ENCODE measurements at places on chromosomes 13 and 19.

DNA sequence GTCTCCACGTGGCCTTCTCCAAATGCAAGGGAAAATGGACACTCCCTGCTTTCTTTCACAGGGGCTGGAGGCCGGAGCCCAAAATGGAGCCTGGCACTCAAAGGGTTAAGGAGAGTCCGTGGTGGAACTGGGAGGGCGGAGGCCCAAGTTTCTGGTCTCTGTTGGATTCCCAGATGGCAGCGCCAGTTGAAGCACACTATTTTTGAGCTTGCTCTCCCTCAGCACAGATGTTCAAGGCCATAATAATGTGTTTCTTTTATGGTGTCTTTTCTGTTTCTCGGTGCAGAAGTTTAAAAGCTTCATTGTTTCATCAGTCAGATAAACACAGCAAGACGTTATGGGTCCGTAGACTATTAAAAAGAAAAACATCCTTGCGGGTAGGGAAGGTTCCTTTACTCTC is 67.6 kb downstream of the TNFRSF19 start:
- DNase-seq = no peak

- DNase-seq = no peak
These were observed 16.3 kb upstream of the TEX29 start for GRCh38 chr13:111304041-111304544.

GRCh38 chr19:52028027-52028779 is at the start of gene ZNF614:
Gene ZNF614, minus strand, starts transcription at chr19:52028379. Its CDS starts 2,634 bp downstream, at chr19:52025745.
- DNase-seq = peak; percentile 65

- DNase-seq = no peak
These were observed 62.1 kb downstream of the TM9SF2 start for GRCh38 chr13:99563404-99563803.

- no peak for DNase-seq
These were observed 250.0 kb downstream of the DNAJC15 start for GRCh38 chr13:43273362-43273761.

DNA sequence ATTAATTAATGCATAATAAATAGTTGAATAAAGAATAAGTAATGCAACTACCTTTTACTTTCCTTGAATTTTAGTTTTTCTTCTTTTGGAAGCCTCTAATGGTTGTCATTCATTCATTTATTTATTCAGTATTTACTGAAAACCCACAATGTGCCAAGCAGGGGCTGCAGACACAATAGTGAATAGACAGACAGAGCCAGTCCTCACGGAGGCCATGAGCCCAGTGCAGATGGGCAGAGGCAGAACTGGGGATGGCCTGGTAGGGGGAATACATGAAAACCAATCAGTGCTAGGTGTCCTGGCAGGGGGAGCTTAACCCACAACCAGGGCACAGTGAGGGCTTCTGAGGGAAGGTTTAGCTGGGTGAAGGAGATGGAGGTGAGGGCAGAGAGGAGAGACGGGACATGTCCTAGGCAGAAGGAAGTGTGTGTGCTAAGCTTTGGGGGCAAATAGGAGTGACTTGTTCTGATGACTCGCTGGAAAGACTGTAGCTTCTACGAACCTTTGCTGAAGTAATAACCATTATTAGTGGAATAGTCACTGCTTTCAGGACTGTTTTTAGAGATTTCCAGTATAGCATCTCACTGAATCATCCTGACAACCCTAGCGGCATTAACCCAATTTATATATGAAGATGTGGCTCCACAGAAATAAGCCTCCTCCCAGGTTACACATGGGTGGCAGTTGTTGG is 55.9 kb downstream of the ERCC5 start:
- no peak for DNase-seq

DNA sequence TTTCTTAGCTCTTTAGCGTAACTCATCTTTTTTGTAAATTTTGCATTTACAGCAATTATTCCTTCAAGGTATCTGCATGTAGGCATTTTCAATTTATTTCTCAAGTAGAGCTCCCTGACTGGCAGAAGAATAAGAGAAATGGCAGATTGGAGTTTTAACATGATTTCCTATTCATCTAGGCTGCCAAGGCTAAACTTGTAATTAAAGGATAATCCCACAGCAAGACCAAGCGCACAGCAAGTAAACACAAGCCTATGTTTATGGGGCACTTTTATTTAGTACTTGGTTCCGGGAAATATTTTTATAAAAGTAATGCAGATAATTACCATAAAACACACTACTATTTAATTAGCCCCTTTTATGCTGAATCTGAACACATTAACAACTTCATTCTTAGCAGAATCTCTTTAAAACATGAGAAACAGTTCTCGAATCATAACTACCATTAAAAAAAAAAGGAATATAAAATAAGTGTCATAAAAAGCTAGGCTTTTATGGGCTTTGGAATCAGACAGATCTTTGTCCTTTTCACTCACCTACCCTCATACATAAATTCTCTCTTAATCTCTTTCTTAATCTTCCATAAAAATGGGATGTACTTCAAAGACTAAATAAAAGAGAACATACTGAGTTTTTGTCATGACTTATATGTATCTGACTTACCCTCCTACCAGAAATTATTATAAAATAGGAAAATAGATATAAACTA is 961.6 kb upstream of the MIR17HG start:
- peak; percentile 6 for DNase-seq

- no peak for DNase-seq
These were observed 27.7 kb downstream of the SAE1 start for GRCh38 chr19:47158367-47158791.

DNA sequence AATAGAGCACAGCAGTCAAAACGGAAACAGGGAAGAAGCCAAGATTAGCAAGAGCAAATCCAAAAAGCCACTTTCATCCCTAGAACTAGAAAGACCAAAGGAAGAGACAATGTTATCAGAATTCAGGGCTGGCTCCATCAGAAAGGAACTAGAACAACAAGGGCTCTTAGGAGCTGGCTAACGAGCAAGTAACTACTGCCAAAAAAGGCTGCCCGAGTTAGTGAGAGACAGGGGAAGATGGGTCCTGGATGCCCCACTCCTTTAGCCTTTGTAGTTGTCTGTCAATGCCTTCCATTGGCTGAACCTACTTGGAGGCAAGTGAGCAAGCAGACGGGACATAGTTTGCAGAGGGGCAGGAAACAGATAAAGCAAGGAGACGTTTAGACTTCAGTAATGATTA is 240.4 kb downstream of the KLF12 start:
- DNase-seq = no peak

GRCh38 chr13:112754281-112755025 is 64.6 kb downstream of the ATP11A start:
- no peak for DNase-seq

Data from NCI-H1417 treated with DMSO at 0.1 percent for 48 hours (cell line).